Amniotic epithelial cell (primary cell): ENCODE measurements at places on chromosomes 7 and 10.
A peak's percentile ranks its signal among the peaks of the same experiment; 100 is the strongest.

DNA sequence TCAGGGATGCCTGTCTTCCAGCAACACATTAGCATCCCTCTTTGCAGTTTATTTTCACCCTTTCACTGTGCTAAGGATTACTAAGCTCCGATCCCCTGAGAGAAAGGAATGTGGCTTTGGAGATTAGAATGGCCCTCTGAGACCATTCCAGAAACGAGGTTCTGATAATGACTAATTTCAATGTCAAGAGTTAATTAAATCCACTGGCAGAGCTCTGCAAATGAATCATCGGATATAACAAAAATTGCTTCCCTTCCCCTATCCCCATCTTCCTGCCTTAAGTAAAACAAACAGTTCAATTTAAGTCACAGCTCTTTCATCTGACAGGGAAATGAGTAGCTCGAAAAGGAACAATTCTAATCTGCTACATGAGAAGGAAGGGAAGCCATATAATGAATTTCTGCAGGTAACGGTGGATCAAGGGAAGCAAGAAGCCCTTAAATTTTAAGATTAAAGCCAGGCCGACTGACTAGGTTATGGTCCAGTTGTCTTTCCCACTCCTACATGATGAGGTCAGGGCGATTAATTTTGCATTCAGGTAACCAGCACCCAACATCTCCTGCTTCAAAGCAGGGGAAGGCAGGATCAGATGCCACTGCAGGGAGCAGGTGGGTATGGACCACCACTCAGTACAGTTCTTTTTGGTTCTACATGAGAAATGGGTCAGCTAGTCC is 50.5 kb downstream of the MALSU1 start:
- DNase-seq, result peak; percentile 56

DNA sequence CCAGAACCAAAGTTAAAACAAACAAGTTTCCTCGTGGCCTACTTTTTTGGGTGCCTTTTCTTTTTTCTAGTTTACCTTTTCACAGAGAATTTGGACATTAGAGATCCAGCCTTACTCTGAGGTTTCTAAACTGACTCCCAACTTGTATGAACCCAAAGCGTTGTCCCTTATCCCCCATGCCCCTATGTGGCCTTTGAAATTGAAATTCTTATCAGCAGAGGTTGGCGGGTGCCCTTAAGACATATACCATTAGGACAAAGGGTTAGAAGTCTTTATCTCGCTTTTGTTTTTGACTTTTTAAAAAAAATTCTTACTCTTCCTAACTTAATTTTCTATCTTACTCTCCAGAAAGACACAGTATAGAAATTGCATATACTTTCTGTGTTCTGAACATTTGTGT is 76.3 kb upstream of the C7orf33 start:
- no peak for DNase-seq

- DNase-seq, result no peak
These were observed 74.4 kb downstream of the MYL10 start for GRCh38 chr7:101554584-101555268.

GRCh38 chr10:69088801-69089501 is 1.0 kb downstream of the SRGN start:
- DNase-seq, result peak; percentile 53

DNA sequence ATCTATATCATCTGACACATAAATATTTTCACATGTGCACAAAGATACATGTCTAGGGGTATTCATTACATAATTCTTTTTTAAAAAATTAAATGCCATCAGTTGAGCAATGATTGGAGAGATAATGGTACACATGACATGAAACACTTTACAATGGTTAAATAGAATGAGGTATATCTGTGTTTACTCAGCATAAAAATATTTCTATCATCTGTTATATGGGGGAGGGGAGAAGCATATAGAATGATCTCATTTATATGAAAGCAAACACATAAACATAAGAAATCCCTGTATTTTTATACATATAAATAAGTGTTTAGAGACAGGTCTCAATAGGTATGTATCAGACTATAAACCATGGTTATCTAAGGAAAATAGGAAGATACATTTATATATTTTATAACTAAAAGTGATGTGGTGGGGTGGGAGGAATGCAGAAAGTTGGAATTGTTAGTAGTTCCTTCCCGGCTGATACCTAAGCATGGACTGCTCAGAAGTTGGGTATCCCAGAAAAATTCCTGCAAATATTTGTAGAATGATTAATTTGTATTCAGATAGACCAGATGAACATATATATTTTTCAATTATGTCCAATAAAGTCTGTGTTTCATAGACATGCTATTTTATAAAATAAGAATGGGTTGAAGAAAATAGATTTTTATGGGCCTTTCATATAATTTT is 75.1 kb downstream of the SHOC2 start:
- DNase-seq, result no peak

- no peak for DNase-seq
These were observed 495.2 kb upstream of the LRRN3 start for GRCh38 chr7:110595694-110596093.

DNA sequence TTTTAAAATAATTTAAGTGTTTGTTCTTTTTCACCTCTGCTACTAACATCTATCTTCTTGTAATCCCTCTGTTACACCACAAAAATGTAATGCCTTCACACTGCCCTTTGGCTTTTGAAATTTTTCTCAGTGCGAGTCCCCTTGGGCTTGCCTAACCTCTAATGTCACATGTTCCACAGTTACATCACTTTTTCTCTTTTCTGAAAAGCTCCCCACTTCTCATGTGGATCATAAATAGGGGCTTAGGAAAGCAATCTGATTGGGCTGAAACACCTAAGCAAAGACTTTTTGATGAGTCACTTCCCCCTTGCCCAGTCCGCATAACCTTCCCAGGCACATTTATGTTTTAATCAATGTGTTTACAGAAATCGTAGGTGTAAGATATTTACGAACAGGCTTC is 288.2 kb downstream of the IPMK start:
- DNase-seq, result peak; percentile 92

GRCh38 chr7:48971173-48971572 is 46.8 kb downstream of the CDC14C start:
- no peak for DNase-seq

DNA sequence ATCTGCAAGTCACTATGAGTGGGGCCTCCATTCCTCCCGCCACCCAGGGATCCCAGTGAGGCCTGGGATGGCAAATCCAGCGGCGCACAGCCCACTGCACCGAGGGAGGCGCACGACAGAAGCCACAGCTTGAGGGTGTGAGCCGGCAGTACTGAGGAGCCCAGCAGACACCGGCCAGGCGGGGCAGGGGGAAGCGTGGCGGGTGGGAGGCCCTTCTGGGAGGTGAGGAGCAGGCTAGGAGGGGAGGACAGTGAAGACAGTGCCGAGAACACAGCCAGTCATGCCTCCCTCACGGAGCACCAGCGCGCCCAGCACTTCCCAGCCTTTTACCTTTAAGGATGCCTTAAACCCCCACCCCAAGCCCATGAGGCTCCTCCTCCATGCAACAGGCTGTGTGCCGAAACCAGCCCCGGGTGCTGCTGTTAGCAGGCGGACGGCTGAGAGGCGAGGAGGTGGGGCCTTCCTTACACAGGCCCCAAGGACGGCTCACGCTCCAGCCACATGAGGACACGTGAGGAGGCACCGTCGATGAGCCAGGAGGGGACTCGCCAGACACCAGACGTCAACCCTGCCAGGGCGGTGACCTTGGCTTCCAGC is 258.5 kb downstream of the PTPRN2 start:
- DNase-seq, result no peak
